ENCODE measurements at places on chromosomes 2 and 18.

- peak; percentile 95 for DNase-seq
Measured at GRCh38 chr2:27960237-27960912, 69.8 kb downstream of the BABAM2 start.

DNA sequence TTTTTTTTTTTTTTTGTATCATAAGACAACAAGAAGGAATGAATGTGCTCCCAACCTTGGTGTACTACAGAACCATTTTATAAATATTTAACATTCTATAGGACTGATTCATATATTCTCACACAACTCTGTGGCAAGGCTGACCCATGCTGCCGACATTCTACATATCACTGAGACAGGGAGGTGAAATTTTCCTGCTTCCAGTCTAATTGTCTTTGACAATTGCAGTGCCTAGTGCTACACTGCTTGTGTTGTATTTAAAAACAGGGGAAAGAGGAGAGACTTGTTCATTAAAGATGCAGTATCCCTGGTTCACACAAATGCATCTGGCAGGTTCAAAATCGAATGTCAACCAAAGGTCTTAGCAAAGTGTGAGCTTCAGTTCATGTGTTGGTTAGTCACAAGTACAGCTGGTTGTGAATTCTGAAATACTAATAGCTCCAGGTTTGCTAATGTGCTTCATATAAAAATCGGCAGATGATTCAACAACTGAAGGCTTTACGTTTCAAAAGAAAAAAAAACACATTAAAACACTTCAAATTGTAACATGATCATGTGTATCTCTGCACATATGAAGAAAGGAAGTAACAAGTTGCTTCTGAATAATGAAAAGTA, 130.8 kb downstream of the FIGN start:
- peak; percentile 65 for DNase-seq

DNA sequence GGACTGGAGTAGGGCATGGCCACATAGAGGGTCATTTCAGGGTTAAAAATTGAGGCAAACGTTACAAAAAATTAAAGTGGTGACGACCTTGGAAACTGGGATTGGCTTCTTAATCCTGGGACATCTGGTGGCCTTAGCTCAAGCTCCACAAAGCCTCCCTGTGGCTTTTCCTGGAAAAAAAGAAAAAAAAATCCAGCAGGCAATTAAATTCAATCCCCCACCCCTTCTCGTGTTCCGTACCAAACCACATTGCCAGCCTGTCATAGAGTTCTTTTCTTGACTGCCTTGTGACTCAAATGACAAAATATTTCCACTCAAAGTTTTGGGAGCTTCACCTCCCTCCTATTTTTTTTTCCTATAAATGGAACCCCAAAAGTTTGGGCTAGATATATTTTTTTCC, 195.6 kb downstream of the HRH4 start:
- no peak for DNase-seq

DNA sequence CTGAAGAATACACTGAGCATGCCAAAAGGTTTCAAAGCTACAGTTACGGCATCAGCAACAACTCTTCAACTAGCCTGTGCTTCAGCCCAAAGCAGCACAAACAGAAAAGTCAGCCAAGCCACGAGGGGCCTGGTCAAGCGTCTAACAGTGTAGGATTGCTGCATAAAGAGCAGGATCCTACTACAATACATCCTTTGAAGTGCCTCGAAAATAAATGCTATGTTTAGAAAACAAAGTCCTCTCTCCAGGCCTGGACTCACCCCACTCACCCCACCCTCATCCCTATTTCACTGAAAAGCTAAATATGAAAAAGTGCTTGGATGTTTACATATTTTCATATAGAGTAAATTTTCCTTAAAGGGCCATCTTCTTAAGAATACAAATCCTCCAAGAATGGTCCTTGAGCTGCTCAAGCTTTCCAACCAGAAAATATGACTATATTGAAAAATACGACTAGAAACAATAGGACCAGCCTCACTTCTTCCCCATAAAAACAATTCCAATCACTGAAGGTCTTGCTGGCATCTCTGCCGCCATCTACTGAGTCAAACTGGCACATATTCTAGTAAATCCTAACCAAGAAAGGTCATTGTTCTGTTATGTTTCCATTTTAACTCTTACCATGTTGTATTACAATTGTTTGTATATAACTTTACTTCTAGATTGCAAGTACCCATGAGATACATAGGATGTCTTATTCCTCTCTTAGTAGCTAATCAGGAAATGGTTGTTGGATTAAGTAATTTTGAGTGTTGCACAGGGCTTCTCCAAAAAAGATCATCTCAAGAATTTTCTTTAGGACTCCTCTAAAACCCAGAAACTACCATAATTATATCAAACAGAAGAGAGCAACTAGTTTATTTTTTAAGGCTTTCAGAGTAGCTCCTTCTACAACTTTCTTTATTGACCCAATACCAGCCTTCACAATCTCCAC, 63.6 kb downstream of the CLHC1 start:
- DNase-seq: peak; percentile 80

GRCh38 chr2:68774569-68775271, 40.1 kb downstream of the ARHGAP25 start:
- DNase-seq: no peak

- DNase-seq: no peak
Measured at GRCh38 chr18:13890761-13891361, 24.5 kb downstream of the MC2R start.

GRCh38 chr2:205684871-205685313, 2.6 kb downstream of the NRP2 start:
- peak; percentile 30 for DNase-seq

DNA sequence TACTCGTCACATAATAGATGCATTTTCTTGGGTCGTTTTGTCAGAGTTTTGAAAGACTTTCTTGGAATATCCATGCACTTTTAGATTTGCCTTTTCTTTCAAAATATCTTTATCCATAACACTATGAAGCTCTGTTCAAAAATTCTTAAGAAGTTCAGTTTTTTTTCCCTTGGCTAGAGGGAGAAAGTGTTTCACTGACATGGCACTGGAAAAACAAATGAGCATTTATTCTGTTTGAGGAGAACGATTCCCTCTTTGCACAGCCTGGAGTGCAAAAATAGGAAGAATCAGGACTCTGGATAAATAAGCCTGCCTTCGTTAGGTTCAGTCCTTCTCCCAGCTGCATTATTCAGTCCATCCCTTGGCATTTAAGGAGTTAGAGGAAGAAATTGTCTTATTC, 91.0 kb upstream of the RPE start:
- no peak for DNase-seq

- peak; percentile 26 for DNase-seq
Measured at GRCh38 chr2:64017811-64018700, 1.2 kb downstream of the VPS54 start.

GRCh38 chr18:62205824-62206223, 18.8 kb downstream of the RELCH start:
- no peak for DNase-seq

- peak; percentile 69 for DNase-seq
Measured at GRCh38 chr2:25808006-25808383, 70.3 kb downstream of the ASXL2 start.

GRCh38 chr2:222701721-222702131, 30.3 kb downstream of the MOGAT1 start:
- DNase-seq: no peak

- DNase-seq: no peak
Measured at GRCh38 chr2:3340144-3340543, 37.5 kb downstream of the EIPR1 start.

DNA sequence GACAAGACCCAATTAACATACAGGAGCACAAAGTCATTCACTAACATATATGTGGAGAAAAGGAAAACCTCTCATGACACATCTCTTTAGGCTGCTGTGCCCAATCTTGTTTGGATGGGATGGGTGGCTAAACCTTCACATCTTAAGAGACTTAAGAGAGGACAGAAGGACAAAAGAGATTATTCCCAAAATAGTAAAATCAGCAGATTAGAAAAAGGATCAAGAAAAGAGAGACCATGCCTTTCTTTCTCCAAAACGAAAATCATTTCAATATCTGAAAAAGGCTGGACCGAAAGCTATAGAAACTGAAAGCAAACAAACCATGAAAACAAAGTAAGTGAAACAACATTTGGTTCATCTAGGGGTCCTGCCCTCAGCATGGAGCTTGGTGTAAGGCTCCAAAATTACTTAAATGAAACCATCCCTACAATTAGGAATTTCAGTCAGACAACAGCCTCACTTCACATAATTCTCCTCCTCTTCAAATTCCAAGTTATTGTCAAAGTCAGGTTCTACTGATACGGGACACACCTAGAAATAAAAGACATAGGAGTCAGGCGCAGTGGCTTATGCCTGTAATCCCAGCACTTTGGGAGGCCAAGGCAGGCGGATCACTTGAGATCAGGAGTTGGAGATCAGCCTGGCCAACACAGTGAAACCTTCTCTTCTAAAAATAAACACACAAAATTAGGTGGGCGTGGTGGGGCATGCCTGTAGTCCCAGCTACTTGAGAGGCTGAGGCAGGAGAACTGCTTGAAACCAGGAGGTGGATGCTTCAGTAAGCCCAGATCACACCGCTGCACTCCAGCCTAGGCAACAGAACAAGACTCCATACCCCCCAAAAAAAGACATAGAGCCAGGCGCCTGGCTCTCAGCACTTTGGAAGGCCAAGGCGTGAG, 5.2 kb downstream of the STARD7 start:
- no peak for DNase-seq

DNA sequence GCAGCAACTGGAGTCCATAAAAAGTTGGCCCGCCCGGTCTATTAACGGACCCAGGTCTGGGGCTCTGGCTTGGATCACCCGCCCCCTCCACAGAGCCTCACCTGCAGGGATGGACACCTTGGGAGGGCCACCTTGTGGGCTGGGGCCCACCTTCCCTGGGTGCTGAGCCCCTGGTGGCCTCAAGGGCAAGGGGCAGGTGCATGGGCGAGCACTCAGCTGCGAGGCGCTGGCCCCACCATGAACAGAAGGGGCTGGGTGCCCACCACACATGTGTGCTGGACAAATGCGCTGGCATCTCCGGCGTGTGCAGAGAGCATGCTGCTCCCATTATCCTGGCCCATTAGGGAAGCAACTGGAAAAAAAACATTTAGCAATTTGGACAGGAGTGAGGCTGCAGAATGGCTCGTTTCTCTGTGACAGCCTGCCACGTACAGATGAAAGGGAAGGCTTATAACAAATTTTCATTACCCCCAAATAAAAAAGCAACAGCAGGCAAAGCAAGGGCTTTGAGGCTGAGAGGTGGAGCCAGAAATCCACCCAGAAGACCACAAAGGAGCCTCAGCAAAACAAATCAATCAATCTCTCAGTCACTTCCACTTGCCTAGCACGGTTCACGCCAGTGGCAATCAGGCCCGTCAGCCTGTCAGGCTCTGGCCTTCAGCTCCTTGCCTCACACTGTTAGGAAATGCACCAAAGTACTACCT, 253.1 kb upstream of the ZNF521 start:
- no peak for DNase-seq

DNA sequence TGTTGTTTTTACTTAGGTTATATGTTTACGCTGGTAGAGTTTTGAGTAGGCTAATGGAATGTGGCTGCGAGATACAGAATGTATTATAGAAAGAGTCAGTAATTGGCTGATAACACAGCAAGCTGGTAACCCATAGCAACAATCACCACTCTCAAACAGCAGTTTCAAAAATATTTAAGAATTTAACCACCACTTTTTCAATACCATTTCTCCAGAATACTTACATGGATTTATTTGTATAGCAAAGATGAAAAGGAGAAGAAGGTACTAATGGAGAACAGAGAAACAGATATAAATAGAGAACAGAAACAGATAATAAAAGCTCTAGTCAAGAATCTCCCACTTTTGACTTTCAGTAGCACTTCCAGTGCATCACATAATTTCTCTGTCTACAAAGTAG, 188.3 kb upstream of the SLC39A10 start:
- no peak for DNase-seq

GRCh38 chr2:41853427-41854191, 194.2 kb upstream of the PKDCC start:
- peak; percentile 63 for DNase-seq

GRCh38 chr18:42192251-42193248, 237.5 kb downstream of the PIK3C3 start:
- no peak for DNase-seq

DNA sequence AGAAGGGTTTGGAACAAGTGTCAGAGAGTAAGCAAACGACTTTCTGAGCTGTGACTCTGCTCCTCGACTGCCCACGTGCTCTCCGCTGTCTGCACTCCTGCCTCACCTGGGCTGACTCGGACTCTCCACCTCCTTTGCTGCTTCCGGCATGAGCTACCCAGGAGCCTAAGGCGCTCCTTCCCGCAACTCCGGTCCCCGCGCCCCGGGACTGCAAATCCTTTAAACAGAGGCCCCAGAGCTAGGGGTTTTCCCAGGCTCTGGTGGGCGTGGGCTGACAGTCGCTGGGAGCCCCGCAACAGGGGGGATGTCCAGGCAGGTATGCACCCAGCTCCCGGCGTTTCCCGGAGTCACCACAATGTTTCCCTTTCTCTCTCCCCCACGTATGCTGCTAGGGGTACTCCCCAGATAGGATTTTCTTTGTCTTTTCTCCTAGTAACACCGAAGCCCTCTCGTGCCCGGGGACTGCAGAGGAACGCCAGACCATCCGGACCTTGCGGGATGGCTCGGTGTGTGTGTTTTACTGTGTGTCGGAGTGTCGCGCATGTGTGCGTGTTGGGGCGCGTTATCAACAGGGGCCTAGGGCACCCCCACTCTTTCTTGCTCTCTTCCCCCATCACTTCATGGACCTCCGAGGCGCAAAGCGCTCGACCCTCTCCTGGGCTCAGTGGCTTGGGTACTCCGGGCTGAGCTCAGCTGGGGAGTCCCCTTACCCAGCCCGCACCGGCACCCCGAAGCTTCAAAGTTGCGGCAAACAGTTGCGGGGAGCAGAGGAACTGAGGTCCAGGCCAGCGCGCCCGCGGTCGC, 691 bp upstream of the THSD7B start:
- DNase-seq: no peak

DNA sequence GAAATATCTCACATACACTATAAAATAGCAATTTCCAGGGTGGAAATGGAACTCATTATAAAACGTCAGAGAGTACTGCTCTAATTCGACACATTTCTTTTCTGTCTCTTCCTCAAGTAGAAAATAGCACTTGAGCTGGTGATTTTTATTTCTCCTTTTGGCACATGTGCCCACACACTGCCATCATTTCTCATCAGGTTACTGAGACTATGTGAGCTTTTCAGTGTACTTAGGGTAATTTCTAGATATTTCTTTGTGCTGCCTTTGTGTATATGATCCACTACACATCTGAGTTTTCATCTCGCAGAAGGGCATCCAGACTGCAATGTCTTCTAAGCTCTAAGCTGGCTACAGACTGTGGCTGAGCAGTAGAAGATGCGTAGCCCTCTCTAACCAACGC, 62.1 kb upstream of the PGAP1 start:
- DNase-seq: no peak

- DNase-seq: no peak
Measured at GRCh38 chr18:62338446-62339105, 13.5 kb downstream of the TNFRSF11A start.

DNA sequence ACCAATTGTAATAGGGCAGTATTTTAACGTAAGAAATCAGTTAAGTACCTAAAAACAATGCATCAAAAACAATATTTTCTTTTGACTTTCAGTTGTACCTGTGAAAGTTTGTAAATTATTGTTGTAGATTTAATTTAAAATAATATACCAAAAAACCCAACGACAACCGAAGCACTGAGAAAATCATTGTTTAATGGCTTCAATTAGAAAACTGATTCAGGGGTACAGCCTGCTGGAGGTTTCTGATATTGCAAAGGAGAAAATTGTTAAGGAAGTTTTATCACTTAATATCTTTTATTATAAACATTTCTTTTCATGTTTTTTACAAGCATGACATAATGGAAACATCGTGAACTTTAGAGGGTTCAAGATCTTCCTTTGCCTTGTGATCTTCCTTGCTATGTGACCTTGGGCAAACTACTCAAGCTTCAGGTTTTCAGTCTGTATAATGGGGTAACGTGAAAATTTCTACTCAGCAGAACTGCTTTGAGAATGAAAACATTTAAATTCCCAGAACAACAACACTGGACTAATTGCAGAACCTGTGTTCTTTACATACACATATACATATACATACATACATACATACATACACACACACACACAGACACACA, 76.3 kb upstream of the GLS start:
- peak; percentile 33 for DNase-seq
